Inflammatory macrophage treated with lipopolysaccharide for 1 hour (primary cell): ENCODE measurements at places on chromosomes 7 and 10.

DNA sequence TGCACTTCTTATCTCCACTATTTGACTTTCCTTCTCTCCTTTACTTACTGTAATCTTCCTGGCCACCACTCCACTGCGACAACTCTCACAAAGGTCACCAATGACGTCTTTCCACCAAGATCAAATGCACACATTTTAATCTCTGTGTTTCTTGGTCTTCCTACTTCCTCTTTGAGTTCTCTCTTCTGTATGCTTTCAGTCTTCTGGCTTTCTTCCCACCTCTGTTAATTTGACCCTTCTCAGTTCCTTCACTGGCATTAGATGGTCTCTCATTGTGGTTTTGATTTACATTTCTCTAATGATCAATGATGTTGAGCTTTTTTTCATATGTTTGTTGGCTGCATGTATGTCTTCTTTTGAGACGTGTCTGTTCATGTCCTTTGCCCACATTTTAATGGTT, 31.9 kb downstream of the FAM107B start:
- peak; percentile 31 for DNase-seq

GRCh38 chr10:4159173-4159572, 374.2 kb upstream of the KLF6 start:
- no peak for DNase-seq

DNA sequence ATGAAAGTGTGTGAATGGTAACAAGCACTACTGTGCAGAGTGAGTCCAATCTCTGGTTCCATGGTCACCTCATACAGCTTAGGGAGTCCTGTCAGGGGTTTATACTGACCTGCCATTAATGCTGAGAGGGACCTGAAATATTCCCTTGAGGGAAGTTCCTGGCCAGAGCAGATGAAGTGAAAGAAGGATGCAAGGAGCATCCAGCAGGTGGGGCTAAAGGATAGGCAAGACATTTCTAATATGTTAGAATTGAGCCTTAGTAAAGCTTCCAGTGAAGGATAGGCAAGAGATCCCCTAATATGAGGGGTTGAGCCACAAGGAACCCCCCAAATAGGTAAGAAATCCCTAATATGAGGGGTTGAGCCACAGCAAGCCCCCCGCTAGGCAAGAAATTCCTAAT, 25.5 kb upstream of the FAM221A start:
- no peak for DNase-seq

DNA sequence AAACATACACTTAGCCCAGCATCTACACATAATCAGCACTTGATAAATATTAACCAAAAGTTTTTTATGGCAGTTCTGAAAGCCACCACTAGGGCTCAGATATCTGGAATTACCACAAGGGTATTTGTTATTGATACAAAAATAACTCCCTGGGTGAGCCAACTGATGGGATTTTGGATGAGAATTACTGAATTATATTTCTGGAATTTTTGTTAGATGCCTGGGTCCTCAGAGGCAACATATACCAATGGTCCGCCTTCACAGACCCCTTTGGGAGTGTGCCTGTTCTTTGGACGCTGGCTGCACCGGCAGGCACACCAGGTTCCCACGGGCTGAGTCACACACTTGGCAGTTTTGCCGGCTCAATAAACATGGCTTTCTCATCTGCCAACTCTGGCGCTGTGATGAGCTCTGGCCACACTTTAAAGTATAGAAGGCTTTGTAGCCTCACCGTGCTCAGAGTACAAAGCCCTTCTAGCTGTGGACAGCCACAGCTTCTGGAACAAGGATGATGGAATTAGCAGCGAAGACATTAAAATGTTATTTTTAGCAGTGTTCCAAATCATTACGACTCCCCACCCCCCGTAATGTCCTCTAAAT, 24.5 kb upstream of the EEPD1 start:
- peak; percentile 66 for DNase-seq

GRCh38 chr10:27030060-27030459, 70.2 kb downstream of the ANKRD26 start:
- no peak for DNase-seq

- DNase-seq: peak; percentile 88
Observed at GRCh38 chr7:27096768-27097514, 1.1 kb upstream of the HOXA1 start.

DNA sequence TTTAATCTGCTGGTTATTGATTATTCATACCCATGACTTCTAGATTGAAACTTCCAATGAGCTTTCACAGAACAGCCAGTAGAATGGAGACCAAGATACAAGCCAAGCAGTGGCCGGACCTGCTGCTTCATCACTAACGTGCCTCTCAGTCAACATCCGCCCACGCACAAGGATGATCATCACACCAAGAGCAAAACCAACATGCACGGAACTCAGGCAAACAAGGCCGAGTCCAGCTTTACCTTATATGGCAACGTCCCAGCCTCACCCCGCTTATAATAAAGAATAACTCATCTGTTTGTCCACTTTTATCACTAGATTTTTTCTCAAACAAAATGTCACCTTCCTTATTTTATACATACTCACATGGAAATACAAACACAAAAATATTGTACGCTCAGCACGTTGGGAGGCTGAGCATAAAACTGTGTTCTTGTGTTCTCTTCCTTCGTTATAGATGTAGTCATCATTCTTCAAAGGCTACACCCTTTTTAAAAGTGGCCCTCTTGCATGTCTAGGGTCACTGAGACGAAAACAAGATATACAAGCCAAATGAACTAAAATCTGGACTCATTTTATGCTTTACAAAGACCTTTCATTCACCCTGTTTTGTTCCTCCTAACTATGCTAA, 122.7 kb downstream of the SFMBT2 start:
- DNase-seq: no peak

DNA sequence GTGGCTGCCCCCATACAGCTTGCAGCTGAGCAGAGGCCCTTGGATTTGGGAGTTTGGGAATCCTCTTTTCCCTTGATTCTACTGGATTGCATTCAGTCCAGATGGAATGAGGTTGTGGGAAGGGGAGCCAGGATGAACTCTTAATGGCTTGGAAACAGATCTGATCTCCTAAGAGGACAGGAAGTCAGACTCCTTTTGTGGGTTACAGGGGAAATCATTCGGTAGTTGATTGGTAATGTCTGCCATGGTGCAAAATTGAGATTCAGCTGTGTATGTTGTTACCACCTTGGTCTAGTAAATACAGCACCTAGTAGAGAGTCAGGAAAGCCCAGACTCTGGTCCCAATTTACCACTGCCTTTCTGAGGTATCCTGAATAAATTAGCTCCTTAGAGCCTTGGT, 144.2 kb upstream of the TNRC18 start:
- DNase-seq: no peak

- DNase-seq: peak; percentile 66
Observed at GRCh38 chr10:117165538-117166417, 27.7 kb upstream of the VAX1 start.

GRCh38 chr7:1981201-1981877, 251.4 kb downstream of the MAD1L1 start:
- DNase-seq: no peak

DNA sequence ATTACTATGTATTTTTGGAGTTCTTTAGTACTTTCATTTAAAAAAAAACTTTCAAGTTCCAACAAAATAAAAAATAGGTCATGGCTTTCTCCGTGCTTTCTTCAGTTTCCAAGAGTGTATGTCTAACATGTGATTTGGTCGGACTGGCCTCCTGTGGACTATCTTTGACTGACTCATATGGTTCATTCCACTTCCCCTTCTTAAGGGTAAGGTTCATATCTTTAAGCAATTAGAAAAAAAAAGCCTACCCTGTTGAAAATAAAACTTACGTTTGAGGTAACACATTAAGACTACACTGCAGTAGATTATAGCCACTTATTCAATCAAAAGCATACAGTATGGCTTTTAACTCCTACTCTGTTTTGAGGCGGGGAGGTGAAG, 112.8 kb upstream of the AHR start:
- peak; percentile 81 for DNase-seq

- DNase-seq: no peak
Observed at GRCh38 chr10:43204042-43204942, 62.6 kb downstream of the RASGEF1A start.

GRCh38 chr7:29505931-29506330, 57.7 kb upstream of the PRR15 start:
- no peak for DNase-seq

DNA sequence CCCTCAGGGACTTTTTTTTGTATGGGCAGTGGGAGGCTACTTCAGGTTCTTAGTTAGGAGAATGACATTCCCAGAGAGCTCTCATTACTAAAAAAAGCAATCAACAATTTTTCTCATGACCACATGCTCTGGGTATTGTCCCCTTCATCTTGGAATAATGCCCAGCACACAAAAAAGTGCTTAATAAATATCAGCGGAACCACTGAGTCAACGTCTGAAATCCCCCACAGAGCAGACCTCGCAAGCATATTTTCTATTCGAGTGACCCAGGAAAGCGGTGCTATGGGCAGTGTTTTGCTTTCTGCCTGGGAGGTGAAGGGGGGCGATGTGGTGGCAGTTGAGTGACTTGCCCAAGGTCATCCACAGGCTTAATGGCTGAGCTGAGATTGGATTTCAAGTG, 493.4 kb upstream of the ZMIZ1 start:
- no peak for DNase-seq

DNA sequence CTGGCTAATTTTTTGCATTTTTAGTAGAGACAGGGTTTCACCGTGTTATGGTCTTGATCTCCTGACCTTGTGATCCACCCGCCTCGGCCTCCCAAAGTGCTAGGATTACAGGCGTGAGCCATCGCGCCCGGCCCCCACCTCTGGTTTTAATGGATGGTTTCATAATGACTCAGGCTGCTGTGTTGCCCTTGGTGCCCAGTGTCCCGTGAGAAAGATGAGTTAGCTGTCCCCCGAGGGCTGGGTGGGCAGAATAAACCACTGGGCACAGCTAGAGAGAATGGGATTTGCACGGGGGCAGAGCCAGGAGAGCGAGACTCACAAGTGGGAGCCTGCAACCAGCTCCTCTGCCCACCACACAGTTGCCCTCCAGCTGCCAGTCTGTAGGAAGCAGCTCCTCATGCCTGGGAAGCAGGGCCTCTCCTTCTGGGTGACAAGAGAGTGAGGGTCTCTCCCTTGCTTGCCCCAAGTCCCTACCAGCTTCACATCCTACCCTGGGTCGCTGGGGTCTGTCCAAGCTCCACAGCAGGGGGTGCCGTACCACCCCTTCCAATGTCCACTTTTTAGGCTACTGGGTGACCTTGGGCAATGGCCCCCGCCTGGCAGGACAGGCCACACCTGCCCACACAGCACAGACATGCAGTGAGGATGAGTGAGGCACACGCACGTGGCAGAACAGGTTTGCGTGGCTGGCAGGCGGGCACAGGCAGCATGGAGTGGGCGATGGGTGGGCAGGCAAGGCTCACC, 16.1 kb upstream of the NDST2 start:
- no peak for DNase-seq

DNA sequence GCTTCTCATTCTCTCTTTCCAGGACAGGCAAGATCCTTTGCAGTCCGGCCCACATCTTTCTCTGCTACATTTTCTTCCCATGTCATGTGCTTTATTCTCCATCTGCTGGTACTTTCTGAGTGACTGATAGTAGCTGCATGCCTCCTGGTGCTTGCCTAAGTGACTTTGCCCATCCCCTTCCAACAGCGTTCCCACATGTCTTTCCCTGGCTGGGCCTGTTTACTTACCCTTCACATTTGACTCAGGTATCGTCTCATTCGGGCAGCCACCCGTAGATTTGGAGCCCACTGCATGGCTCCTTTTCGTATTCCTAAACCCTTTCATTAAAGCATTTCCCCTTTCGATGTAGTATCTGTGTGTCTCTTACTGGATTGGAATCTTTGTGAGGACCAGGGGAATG, 24.6 kb downstream of the TYW1 start:
- DNase-seq: no peak

- no peak for DNase-seq
Observed at GRCh38 chr10:210297-210696, 75.0 kb downstream of the ZMYND11 start.

DNA sequence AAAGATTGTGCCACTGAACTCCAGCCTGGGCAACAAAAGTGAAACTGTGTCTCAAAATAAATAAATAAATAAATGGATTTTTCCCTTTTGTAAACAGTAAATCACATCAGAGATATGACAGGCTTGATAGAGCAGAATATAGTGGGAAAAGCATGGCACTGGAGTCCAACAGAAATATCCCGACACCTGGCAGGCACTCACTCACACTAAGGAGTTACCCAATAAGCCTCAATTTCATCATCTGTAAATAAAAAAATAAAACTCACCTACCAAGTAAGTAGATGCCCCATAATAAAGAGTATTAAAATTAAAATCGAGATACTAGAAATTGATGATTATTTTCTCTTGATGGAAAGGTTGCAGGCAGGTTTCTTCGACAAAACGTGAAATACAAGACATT, 1.7 kb downstream of the ATE1 start:
- no peak for DNase-seq

- no peak for DNase-seq
Observed at GRCh38 chr7:137343281-137343841, at the start of gene PTN. Gene PTN (minus strand): TSS chr7:137343733. CDS start chr7:137254973, 88,760 bp downstream.

DNA sequence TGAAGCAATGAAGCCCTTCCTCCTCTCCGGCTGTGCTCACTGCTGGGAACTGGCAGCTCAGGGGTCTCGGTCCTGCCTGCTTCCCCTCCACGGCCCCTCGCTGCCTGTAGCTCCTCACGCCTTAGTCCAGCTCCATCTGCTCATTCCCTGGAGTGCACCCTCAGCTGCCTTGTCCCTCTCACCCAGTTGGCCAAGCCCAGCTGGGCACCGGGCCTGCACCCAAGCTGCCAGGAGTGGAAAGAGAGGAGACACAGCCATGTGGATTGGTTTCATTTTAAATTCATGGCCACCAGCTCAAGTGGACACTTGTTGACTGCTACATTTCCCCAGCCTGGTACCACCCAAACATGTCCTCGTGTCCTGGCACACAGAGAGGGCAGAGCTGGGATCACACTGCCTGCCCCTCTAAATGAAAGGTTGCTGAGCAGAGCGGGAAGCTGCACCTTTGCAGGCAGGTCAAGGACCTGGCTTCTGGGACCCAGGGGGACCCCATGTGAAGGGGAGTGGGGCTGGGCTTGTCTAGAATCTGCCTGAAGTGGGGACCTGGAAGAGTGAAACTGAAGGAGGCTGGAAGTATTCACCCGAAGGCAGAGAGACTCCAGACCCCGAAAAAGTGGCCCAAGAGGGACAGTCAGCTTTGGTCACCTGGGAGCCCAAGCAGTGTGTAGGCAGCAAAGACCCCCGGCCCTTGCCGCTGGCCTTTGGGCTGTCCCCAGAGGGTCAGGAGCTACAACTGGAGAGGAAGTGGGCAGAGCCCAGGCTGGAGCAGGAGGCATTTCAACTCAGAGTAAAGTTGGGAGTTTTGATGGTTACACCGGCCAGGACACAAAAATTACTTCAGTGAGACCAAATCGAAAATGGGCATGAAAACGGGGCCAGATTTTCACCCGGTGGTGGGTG, 15.0 kb upstream of the BNIP3 start:
- DNase-seq: no peak

DNA sequence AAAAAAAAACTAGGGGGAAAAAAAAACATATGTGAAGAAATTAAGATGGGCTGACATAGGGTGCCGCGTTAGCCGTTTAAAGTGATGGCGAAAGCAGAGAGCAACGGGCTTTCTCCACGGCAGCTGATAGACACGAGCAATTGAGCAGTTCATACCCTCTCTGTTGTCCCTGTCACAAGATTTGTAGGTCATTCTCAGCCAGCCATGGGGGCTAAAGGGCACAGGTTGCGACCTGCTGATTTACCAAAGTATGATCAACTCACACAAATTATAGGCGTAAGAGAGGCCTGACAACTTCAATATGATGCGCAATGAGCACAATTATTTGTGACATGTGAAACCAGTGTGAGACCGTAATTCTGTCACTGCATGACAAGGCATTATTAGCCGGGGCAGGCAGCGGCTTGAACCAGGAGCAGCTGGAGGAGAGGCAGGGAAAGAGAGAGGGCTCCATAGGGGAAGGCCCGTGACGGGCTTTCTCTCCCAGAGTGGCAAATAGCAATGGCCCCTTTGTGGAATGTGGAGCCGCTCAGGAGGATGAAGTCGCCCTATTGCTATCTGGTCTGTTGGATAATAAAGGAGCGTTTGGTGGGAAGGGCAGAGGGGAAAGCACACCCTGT, 195.1 kb upstream of the HABP2 start:
- DNase-seq: no peak
